ENCODE measurements at places on chromosomes 2 and 18.

DNA sequence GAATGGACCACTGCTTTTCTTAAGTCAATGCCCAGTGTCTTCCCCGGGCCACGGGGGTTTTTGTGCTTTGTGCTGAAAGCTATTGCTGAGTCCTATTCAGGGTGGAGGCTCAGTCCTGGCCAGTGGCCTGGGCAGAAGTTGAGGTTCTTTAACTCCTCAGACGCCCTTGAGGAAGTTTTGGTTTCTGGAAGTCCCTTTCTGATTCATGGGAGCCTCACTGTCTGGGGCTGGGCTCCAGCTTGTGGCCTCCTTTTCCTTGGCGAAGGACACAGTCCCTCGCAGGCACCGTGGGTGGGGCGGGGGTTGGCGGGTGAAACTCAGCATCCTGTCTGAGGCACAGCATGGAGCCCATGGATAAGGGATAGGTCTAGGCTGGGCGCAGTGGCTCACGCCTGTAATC, 465.2 kb upstream of the HS6ST1 start:
- DNase-seq, result no peak

DNA sequence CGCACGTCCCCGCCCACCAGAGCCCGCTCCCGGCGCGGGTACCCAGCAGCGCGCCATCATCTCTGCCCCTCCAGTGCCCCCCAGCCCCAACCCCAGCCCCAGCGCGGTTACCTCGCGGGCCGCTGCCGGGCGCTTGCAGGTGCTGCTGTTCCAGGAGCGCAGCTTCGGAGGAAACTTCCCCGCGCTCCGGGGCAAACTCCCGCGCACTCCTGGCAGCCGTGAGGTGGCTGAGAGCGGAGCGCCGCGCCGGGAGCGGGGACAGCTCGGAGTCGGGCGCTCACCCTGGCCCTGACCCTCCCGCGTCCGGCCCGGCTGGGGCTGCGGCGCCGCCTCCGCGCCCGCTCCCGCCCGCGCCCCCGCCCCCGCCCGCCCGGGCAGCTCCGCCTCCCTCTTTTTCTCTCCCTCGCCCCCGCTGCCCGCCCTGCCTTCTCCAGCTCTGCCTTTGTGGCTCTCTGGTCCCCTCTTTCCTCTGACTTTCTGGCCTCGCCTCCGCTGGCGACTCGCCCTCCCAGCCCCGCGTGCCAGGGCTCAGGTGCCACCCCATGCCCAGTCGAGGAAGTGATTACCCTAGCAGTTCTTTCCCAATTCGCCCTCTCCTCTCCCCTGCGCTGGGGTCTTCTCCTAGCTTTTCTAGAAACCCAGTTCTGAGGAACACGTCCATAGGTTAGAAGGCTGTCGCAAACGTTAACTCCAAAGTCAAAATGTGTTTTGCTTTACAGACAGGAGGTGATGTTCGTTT, at the start of gene CHST9:
TSS of gene CHST9 (minus strand) at position 284 of the 739 bp plus-strand sequence. CDS start 42,499 bp downstream, outside the sequence.
- no peak for DNase-seq

- no peak for DNase-seq
Observed at GRCh38 chr2:60811491-60812375, 55.7 kb downstream of the PAPOLG start.

DNA sequence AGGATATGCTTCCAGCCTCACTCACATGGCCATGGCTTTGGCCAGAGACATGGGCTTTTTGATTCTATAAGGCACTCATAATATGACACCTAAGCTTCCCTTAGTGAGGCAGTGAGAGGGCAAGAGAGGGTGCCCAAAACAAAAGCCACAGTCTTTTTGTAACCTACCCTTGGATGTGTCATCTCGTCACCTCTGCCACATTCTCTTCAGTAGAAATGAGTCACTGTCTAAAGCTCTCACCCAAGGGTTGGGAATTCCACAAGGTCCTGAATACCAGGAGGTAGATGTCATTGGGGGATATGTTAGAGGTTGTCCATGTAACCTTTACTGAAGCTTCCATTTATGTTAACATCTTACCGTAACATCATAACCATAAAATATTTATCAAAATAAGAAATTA, 108.4 kb downstream of the ALMS1 start:
- DNase-seq, result no peak

- no peak for DNase-seq
Observed at GRCh38 chr18:38402509-38402908, 836.9 kb upstream of the CELF4 start.

GRCh38 chr2:119748135-119748534, 11.6 kb upstream of the PTPN4 start:
- DNase-seq, result no peak

DNA sequence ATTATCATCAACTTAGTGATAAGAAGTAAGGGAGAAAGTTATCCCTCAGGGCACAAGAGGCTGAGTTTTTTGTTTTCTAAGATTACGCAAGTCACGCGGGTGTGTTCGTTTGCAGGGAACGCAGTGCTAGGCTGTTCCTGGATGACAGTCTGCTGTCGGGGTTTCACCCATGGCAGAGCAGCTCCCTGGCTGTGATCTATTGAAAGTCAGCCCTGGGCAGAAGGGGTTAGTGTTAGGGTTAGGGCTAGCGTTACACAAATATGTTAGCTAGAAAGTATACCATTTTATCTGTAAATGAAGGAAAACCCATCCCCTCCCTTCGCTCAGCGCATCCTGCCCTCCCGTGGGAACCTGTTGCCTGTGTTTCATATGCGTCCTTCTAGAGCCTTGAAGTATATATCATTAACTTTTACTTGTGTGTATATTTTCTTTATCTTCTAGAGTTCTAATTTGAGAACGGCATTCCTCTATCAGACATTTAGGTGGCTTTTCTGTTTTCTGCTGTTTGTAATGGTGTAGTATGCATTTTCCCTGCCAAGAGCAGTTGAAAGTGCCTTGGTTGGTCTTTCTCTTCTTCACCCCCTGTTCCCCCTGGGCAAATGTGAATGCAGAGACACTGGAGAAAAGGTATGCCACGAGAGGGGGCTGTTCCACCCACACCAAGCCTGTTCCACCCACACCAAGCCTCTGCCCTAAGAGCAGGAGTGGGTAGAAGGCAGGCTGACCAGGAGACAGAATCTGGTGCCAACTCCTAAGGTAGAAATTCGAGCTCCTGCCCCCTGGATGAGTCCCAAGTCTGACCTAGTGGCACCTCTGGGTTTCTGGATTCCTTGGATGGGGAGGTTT, 47.0 kb downstream of the ARMC9 start:
- no peak for DNase-seq

DNA sequence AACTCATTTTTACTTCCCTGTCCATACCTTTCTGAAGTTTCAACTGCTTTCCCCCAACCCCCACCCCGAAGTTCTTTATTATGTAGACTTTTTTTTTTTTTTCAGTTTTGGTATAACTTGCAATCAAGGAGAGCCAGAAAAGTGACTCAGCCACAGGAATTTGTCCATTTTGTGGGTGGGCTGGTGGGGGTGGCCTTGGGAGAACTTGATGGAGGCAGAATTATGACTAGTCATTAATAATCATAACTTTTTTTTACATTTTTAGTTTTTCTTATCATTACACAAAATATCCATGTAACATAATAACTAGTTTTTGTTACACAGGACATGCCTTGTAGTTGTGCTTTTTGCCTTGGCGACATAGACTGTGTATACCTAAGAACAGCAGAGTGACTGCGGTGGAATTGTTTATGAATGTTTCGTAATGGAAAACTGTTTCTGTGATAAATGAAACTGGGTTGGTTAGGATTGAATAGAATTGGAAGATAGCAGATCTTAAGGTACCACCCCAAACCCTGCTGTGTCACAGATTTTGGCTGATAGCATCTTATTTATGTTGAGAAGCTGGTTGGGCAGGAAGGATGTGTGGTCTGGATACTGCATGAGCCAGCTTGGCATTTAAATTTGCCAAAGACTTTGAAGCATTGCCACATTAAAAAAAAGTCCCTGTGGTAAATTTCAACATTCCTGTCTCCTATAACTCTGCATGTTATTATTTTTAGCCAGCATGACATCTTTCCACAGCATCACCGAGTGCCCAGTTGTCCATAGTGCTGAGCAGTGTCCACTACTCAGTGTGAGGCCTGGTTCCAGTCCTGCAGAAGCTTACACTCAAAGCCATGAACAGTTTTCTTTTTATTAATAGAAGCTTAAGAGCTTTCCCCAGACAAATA, 30.7 kb downstream of the LYPD6B start:
- no peak for DNase-seq

GRCh38 chr2:39020383-39020782, 100.5 kb downstream of the SOS1 start:
- no peak for DNase-seq

GRCh38 chr2:101388232-101388631, 929 bp upstream of the CREG2 start:
- no peak for DNase-seq

GRCh38 chr2:28327956-28328922, 64.4 kb upstream of the FOSL2 start:
- DNase-seq, result no peak

- DNase-seq, result no peak
Observed at GRCh38 chr18:47929681-47930198, 719 bp downstream of the SMAD2 start.

DNA sequence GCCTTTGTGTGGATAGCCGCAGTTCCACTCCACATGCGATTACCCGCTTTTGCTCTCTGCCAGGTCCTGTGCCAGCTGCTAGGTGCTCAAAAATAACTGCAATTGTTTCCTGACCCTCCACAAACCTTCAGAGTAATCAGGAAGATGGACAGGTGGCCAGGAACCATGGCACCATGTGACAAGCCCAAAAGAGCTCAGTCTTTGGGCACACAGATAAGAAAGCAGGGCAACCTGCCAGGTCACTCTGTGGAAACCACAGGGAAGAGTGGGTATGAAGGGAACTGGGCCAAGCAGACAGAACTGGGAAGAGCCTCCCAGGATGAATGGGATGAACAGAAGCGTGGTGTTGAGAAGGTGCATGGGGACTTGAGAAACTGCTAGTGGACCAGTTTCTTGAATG, 79.4 kb upstream of the AGAP1 start:
- no peak for DNase-seq

- DNase-seq, result no peak
Observed at GRCh38 chr2:63818271-63818670, 23.4 kb upstream of the UGP2 start.

DNA sequence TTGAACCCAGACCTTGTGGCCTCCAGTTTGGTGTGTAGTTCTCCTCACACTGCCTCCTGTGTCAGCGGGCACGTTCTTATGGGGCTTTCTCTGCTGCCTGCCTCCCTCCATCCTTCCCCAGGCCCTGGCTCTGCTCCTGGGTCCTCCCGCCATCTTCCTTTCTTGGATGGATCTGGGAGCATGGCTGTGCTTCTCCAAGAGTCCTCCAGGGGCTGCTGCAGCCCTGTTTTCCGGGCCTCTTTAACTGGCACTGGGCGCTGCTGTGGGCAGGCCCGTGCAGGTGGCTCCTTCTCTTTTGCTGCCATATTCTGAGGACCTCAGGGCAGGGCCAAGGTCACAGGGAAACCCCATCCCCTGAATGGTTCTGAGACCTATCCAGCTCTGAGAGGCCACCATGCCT, 17.8 kb downstream of the THNSL2 start:
- no peak for DNase-seq

GRCh38 chr18:74819433-74820059, 221.9 kb downstream of the ZNF407 start:
- DNase-seq, result no peak

DNA sequence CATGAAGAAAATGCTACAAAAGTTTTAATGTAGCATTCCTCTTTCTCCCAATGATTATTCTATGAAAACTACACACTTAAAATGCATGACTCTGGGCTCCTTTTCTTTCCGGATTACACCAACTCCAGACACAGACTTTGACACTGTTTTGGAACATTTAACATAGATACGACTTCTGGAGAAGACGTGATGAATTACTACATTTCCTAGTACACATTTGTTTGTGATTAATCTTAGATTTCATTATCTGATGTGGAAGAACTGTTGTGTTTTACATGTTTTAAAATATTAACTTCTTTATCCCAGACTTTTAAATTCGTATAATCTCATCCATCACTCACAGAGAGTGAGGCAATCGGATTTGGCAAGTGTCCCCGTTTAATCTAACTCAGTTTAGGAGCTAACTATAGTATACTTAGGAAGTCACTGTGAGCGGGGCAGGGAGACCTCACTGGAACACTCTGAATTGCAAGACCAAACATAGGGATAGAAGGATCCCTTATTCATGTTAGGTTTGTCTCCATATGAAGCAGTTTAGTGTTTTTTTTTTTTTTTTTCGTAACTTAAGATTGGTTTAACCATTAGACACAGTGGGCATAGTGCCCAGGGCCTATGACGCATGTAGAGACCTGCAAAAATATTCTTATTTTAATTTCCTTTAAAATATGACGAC, 66.7 kb downstream of the PDE1A start:
- DNase-seq, result no peak

GRCh38 chr18:79572093-79572780, 107.4 kb upstream of the CTDP1 start:
- DNase-seq, result no peak

DNA sequence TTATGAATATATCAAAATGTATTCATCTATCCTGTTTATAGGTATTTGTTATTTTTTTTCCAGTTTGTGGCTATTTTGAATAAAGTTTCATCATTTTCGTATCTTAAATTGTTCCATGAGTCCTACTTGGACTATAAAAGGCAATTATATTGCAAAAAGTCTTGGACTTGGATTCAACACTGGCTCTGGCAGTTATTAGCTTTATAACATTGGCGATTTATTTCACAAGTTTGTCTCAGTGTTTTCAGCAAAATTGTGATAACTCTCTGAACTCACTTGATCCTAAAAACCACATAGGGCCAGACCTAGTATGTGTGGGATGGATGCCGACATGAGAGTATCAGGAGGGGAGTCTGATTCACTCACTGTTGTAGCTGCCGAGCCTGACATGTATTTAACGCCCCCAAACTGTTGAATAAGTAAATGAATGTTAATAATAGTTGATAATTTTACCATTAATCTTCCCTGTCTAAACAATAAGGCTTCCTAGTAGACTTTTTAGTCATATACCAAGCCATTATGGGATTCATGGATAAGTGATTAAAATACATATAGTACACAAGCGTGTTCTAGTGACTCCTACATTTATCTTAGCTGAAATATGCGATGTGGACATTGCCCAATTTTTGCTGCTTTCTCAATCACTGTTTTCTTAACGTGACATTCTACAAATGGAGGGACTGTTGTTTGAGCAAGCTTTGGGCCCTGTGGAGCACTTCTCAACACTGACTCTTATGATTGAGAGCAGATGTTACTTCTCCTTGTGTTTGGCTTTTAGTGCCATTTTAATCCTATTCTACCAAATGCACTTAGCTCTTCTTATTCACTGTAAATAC, 907.6 kb downstream of the EPHA4 start:
- DNase-seq, result no peak

DNA sequence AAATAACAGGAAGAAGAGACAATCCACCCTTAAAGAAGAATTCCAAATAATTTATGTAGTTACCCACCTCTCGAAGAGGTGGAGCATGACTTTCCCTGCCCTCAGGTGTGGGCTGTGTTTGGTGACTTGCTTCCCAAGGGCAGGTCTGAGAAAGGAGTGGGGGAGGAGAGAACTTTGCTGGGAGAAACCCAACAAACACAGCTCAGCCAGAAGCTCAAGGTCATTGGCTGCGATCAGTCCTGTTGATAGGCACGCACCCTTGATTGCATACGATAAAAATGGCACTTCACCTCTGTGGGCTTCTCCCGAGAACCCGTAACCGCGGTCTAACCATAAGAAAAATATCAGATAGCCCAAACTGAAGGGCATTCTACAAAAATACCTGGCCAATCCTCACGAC, 157.5 kb upstream of the ID2 start:
- no peak for DNase-seq

GRCh38 chr2:45138904-45139303, 129.7 kb upstream of the SIX2 start:
- DNase-seq, result no peak
